Type B pancreatic cell (in vitro differentiated cells): ENCODE measurements at places on chromosomes 13 and 19. TPM values are rescaled to one million over a fixed set of nuclear protein-coding genes. Genes with fewer than 3 reads are reported as not detected.
A peak's percentile ranks its signal among the peaks of the same experiment; 100 is the strongest.

DNA sequence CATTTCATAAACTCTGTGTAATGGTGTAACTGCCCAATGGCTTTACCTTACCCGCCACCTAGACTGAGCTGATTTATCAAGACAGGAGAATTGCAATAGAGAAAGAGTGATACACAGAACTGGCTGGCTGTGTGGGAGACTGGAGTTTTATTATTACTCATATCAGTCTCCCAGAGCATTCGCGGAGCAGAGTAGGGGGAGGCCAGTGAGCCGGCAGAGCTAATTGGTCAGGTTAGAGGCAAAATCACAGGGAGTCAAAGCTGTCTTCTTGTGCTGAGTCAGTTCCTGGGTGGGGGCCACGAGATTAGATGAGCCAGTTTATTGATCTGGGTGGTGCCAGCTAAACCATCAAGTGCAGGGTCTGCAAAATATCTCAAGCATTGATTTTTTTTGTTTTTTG lies 23.4 kb upstream of the SLITRK1 start:
- DNase-seq: no peak

DNA sequence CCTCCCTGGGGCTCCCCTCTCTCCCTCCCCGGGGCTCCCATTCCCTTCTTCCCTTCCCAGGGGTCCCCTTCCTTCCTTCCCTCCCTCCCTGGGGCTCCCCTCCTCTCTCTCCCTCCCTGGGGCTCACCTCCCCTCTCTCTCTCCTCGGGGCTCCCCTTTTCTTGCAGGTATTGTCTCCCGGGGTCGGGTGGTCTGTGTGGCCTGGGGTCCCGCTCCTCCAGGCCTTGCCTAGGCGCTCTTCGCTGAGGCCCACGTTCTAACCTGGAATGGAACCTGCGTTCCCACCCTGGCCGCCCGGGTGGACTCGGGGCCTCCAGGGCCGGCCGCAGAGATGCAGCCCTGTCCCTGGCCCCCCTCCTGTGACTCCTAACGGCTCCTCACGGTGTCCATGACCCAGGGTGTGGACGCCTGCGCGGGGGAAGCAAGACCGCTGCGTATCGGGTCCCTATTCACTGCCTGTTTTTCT lies 940 bp upstream of the DCUN1D2 start:
- DNase-seq: no peak

Gene ZNF221
- total RNA-seq: 7.6 and 12.2 TPM in 2 replicates

GRCh38 chr13:111862836-111863815 lies 203.8 kb upstream of the SOX1 start:
- DNase-seq: peak; percentile 59

Gene PRR22
- total RNA-seq: 3.3 and 5.2 TPM in 2 replicates

DNA sequence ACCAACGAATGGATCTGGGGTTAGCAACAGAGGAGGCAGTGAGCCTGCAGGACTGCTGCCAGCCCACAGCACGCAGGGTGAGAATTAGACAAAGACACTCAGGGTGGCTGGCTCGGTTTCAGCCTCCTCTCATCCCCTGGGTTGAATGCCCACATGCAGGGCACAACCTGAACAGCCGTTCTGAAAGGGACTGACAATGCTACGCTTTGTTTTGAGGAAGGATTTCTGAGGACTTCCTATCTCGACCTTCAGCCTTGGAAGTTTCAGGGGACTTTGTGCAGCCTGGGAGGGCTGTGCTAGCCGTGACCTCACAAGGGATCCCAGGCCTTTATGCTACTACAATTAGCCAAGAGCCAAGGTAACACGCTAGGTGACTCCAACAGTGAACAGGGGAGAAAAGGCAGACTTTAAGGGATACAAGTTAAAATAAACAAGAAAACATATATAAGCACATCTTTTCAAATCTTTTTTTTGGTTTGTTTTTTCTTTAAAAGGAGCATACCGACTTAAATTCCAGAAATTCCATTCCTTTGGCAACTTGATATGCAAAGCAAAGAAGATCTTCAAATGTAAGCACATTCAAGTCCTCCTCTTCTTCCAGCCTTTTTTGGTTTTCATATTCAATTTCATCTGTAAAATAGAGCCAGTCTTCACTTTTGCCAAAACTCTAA lies 34.5 kb upstream of the URAD start:
- no peak for DNase-seq

Gene IGSF23
- 0.93 TPM in 1 of 2 replicates, not detected in the other for total RNA-seq

Gene RFC3
- total RNA-seq: 16.7 and 30.0 TPM in 2 replicates

DNA sequence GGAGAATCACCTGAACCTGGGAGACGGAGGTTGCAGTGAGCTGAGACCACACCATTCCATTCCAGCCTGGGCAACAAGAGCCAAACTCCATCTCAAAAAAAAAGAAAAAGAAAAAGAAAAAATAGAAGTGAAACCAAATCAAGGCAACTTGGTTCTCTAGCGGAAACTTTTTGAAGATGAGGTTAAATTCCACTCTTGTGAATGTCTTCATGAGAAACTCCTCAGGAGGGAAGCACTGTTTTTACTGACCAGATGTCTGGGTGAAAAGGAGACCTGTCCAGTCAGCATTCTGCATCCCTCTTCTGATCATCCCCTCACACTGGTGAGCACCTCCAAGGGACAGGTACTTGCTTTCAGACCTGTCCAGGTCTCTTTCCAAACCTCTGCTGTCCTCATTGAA lies 15.8 kb downstream of the BRD4 start:
- DNase-seq: no peak

DNA sequence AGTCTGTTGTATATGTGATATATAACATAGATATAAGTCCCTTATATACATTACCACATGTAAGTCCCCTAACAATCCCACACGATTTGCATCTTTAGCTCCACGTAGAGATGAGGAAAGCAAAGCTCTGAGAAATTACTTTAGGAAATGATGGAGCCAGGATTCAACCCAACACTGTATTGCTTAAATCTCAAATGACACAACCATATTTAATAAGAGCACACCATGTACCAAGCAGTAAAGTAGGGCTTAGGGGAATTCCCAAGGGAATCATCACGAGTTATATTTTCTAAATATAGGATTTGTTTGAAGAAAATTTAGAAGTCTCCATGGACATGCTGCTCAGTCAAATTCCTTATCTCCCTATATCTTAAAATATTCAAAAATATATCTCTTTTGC lies 61.3 kb upstream of the POMP start:
- DNase-seq: no peak

Gene ZNF382
- total RNA-seq: 9.5 and 17.5 TPM in 2 replicates

Gene TMEM59L
- 4.6 and 9.4 TPM in 2 replicates for total RNA-seq

DNA sequence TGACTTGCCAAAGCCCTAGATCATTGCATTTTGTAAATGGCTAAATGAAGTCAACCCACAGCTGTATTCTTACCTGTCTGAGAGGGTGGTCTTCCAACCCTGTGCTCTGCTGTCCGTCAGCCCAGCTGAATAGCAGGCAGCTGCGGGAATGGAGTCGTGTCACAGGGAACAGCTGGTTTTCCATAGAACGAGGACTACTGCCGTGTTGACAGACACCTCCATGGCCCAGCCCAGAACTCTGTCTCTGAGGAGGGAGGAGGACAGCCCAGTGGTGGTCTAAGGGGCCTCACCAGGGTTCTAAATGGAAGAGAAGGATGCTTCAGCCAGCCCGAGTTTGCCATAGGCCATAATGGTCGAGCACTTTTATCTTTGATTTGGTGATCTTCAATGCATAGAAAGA lies 110.7 kb downstream of the SLC7A1 start:
- DNase-seq: no peak

- no peak for DNase-seq
These were observed 5.5 kb upstream of the MAMSTR start for GRCh38 chr19:48724796-48725753.

- DNase-seq: no peak
These were observed 1407.7 kb downstream of the EFNB2 start for GRCh38 chr13:105127732-105128131.

DNA sequence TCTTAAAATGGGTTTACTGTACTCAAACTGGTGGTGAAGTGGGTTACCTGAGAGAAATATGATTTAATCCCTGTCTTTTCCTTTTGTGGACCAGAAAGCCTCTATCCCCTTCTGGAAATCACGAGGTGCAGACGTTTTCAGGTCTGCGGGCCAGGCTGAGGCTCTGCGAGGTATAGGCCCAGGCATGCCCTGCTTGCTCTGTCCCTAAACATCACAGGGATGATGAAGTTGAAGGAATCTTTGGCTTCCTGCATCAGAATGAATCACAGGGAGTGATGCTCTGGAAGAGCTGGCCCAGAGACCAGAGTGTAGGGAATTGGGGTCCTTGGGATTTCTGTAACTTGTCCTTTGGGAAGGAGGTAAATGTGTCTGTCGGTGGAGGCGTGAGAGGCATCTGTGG lies 18.4 kb upstream of the CHST8 start:
- DNase-seq: no peak

- DNase-seq: no peak
These were observed 166.9 kb downstream of the SLC7A1 start for GRCh38 chr13:29428310-29429181.

Gene MYO1F
- 0.14 and 0.64 TPM in 2 replicates for total RNA-seq

- no peak for DNase-seq
These were observed 2.2 kb downstream of the CAPNS1 start for GRCh38 chr19:36142046-36142445.

DNA sequence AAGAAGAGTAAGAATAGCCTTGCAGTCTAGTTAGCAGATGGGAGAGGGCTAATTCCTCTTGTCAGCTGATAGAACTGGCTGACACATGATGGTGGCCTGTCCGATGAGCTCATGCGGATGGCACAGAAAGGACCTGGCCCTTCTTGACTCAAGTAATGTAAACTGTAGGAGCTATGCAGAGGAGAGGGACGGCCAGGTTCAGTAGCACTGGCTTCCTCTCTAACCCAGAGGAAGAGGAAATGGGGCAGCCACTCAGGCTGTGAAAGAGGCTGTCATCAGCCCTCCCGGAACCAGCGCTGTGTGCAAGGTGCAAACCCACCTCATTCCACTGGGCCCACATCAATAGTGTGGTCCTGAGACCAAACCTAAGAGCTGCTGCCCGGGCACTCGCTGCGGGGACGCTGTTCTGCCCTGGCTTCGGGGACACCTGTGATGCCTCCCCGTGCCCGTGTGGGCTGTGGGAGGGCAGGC lies 30.8 kb upstream of the USE1 start:
- no peak for DNase-seq

Gene DAND5
- total RNA-seq: not detected in 2 replicates

- no peak for DNase-seq
These were observed 148.4 kb downstream of the AKAP11 start for GRCh38 chr13:42420304-42420703.

GRCh38 chr19:19170053-19170872 lies at the start of gene MEF2B:
MEF2B (minus strand) TSS chr19:19170263; CDS start chr19:19150735, 19,528 bp downstream.
- DNase-seq: peak; percentile 82

GRCh38 chr19:2243274-2244124 lies 5.6 kb upstream of the AMH start:
- DNase-seq: no peak

Gene PSG7
- not detected in 2 replicates for total RNA-seq

GRCh38 chr13:39283072-39283471 lies 244.8 kb downstream of the NHLRC3 start:
- DNase-seq: no peak

DNA sequence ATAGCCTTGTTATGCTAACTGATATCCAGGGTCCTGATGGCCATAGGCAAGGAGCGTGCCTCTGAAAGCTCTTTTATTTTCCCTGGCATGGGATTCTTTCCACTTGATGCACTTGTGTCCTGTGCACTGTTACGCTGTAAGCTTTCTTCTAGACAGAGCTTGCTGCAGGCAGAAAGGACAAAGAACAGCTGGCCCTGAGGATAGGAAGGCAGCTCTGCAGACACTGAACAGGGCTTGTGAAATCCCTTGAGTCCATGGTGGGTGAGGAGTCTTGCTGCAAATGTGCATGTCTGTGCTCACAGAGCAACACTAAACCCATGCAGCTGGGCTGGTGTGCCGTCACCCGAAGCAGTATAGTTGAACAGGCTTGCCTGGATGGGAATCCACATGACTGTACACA lies 126.6 kb downstream of the AKAP11 start:
- no peak for DNase-seq

DNA sequence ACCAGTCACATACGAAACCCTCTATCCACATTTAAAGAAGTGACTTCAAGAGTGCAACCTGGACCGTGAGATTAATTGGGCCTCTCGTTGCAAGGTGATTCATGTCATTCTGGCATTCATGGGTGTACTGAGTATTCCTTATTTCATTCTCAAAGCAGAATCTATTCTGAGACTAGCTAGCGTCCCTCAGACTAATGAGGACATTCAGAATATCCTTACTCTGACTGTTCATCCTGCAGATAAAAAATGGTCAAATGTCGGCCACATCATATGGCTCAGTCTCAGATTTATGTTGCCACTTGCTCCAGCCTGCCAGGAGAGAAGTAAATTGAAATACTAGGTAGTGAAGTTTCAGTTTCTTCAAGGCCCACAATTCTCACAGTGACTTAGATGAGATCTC lies 7.3 kb downstream of the ACOD1 start:
- no peak for DNase-seq

Gene SIGLEC6
- total RNA-seq: not detected in 2 replicates

Gene ZNF99
- not detected in 2 replicates for total RNA-seq

- peak; percentile 85 for DNase-seq
These were observed 9.3 kb downstream of the HOOK2 start for GRCh38 chr19:12766051-12766521.

Gene CNFN
- 3.3 and 5.6 TPM in 2 replicates for total RNA-seq

Gene ZNF667
- 0.10 TPM in 1 of 2 replicates, not detected in the other for total RNA-seq

DNA sequence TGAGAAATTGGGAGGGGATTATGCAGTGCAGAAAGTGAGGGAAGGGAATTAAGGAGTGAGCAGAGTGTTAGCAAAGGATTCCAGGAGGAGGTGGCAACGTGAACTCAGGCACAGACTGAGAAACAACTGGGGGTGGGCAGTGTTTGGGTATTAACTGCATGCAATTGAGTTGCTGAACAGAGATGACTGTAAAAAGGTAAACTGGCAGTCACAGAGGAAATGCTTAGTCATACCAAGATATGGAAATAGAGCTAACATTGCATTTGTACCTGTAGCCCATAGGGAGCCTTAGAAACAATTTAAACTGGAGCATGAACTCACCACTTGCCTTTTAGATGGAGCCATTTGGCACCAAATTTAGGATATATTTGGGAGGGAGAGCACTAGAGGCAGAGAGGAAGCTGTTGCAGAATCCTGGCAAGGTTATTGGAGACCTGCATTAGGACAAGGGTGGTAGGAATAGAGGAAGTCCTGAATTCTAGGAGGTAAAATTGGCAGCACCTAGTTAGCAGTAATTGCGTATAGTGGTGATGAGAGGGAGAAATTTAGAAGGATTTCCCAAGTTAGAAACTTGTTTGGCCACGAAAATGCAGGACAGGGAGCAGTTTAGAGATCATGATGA lies 100.6 kb upstream of the FRY start:
- DNase-seq: no peak

Gene FXYD5
- total RNA-seq: 24.2 and 92.8 TPM in 2 replicates

Gene NCR1
- not detected in 2 replicates for total RNA-seq

DNA sequence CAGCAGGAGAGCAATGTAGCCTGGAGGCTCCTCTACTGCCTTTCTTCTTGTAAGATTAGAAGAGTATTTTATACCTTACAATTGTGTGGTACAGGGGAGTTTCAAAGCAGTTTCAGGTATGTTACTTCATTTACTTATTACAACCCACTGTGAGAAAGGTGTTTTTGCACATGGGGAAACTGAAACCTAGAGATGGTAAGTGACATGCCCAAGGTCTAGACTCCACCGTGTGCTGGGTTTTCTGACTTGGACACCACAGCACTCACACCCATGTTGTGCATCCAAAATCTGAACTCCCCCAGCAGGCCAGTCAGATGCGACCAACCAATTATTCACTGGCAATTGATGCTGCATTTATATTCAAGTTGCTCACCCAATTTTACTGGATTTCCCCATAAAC lies 22.8 kb downstream of the ERICH6B start:
- DNase-seq: no peak
